ENCODE measurements at places on chromosomes 3 and 15.

- DNase-seq: no peak
Measured at GRCh38 chr15:73336756-73337155, 32.0 kb downstream of the HCN4 start.

- DNase-seq: no peak
Measured at GRCh38 chr3:156483426-156483825, 71.5 kb downstream of the SSR3 start.

DNA sequence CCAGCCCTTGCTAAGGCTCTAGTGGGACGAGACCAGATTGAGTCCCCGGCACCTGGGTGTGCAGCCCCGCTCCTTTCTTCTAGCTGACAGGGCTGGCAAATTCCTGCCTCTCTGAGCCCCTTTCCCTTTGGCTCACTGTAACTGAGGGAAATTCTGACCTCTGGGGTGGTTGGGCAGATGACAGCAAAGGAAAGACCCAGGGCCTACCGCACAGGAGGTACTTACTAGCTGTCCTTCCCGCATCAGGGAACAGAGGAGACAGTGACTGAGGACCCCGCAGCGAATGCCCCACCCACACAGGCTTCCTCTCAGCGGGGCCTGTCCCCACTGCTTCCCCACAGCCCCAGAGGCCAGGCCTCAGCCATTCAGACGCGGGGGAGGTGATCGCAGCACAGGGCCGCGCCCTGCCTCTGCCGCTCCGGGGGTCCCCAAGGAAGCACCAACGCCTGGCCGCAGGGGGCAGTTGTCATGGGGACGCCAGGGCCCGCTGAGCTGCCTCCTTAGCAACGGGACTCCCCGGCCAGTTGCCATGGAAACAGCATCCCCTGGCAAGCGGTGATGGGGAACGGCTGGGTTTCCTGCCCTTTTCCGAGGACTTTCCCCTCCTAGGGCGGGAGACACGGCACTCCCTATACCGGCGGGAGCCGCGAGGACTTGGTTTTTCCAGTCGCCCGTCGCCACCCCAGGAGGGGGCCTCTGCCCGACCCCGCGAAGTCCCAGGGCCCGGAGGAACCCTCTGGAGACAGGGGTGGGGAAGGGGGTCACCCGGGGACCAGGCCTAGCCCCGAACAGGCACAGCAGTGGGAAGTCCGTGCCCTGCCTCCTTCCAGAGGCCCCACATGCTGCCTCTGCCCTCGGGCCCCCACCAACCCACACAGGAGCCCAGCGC, 50.1 kb downstream of the HCN4 start:
- no peak for DNase-seq

GRCh38 chr3:160478338-160478737, 28.8 kb upstream of the TRIM59 start:
- no peak for DNase-seq

- DNase-seq: no peak
Measured at GRCh38 chr3:52247409-52248164, 2.0 kb downstream of the PPM1M start.

DNA sequence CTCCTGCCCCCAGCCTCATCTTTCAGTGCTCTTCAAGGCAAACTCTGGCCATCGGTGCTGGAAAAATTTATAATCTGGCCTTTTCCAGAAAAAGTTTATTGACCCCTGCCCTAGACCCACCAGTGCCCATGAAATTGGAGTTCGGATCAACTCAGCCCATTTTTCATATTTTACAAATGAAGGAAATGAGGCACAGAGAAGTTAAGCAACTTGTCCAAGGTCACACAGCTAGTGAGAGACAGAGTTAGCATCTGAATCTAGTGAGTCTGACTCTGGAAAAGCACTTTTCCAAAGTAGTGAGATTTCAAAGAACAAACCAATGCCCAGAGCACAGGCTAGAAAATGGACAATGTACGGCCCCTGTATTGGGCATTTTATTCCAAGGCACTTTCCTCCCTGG, 69.4 kb upstream of the TLE3 start:
- DNase-seq: no peak

DNA sequence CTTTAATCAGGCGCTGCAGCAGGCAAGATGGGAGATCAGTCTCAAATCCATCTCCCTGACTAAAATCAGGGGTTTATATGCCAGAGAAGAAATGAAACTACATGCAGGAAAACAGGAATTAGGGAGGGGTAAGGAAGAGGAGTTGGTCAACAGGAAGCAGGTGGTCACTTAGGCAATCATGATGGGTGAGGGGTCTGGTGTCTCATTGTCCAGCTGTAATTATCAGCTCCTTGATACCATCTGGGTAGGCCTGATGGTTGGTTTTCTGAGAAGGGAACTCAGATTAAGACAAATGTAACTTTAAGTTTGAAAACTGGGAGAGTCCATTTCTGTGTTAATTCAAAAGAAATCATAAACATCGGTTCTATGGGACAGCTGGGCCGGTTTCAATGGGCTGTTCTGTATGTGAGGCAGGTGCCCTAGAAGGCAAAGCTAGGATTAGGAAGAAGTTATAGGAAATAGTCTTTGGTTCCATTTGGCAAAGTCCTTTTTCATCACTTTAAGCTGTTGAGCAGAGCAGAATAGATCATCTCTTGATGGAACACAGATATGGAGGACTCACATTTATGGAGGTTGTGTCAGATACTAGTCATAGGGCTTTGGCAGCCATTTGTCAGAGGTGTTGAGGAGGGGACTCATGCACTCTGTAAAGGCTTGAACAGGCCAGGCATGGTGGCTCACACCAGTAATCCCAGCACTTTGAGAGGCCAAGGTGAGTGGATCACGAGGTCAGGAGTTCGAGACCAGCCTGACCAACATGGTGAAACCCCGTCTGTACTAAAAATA, 149.4 kb downstream of the VGLL4 start:
- no peak for DNase-seq

- no peak for DNase-seq
Measured at GRCh38 chr3:119659606-119660291, 640 bp downstream of the POPDC2 start.

DNA sequence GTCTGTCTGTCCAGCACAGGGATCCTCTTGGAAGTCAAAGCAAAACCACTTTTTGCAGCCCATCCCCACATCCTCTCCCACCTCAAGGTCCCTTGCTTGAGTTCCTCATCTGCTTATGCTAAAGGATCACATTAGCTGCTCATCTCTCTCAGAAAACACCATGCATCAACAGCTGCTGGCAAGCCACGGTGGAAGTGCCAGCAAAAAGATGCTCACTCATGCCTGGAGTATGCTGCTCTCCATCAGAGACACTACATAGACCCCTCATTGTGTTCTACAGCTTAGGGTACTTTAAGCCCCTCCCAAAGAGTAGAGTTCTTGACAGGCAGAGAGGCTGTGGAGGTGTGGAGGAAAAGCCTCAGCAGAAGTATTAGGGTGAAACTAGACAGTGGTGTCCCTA, 94.6 kb upstream of the COL8A1 start:
- DNase-seq: no peak

DNA sequence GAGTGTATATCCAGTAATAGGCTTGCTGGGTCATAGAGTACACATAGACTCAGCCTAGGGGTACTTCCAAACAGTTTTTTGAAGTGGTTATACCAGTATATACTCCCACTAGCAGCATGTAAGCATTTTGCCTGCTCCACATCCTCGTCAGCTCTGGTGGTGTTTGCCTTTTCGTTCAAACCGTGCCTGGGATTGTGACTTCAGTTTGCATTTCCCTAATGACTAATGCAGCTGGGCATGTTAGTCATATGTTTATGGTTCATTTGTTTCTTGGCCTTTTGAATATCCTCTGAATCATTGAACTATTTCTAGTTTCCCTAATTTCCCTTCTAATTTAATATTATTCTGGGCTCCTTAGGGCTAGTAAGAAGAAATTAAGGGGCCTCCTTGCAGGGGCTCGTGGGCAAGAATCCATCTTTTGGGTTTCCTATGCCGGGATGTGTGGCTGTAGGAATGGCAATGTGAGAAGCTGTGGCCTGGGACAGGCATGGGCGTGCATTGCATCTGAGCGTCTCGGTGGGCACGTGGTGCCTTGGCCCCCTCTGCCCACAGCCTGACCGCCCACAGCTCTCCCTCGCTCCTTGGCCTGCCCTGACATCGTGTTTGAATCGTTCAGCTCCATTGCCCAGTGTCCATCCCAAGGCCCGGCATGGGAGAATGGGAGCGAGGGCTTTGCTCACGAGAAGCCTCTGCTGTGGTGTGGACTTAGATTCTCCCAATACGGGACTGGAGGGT, 26.4 kb downstream of the FAH start:
- no peak for DNase-seq

DNA sequence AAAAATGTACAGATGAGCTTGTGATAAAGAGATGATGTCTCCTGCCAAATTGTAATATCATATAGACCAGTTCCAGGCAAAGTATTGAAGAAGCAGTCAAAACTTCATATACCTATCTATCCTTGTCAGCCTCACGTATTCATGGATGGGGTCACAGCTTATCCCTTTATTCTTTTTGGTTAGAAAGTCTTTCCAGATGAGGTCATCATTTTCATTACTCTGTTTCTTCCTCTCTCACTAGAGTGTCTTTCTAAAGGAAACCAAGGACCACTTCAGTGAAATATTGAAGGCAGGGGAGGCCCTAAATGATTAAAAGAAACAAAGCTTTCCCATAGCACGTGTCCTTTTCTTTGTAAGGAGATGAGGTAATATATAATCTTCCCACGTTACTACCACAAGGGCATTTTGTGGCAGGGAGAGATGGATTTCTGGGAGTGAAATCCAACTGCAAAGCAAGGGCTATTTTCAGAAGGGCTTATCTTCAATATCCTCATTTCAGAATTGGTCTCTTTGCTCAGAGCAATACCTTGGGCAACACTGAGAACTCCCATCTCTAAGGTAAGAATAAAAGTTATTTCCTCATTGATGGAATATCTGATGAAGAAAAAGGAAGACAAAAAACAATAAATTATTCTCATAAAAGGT, 260.2 kb downstream of the TIGIT start:
- no peak for DNase-seq

DNA sequence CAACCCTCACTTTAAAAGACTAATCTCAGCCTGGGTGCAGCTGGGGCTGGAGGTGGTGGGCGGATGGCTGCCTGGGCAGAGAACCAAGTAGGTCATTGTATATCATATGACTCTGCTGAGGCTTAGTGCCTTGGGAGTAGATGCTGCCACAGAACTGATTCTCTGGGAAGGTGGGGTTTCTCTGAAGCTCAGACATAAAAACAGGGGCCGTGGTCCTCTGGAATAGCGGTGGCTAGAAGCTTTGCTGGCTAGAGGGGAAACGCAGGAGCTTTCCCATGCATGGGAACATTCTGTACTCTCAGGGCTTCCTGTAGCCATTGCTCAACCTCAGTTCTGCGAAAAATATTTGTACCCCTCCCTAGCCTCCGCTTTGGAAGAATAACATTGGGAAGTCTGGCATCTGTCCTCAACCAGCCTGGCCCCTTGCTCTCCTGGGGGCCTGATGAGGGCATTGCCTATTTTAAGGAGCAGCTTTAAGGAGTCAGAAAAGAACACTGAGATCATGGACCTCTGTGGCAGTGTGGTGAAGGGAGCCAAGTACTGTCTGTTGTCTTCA, 14.7 kb downstream of the TIMP4 start:
- DNase-seq: no peak

GRCh38 chr3:103614719-103615118, 1179.9 kb downstream of the ZPLD1 start:
- DNase-seq: no peak

GRCh38 chr3:60953351-60953750, 297.9 kb downstream of the FHIT start:
- DNase-seq: no peak

DNA sequence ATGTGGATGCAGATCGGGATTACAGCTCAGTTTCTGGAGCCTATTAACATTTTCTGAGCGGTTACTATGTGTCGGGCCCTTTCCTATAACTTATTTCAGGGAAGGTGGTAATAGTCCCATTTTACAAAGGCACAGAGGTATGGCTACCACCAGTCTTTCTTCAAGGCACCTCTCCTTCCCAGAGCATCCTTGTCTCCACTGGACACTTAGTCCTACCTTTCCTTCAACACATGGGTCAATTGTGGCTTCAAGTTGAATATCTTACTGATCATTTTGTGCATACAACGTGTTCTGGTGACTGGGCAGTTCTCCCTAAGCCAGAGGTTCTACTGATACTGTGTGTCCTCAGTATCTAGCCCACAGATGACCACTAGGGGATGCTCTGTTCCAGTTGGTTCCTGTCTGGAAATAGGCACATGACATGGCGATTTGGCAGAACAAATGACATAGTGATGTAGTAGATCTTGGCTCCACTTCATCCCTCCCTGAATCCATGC, 60.7 kb upstream of the CMTM8 start:
- no peak for DNase-seq

- DNase-seq: no peak
Measured at GRCh38 chr3:29409409-29409808, 128.5 kb downstream of the RBMS3 start.

- no peak for DNase-seq
Measured at GRCh38 chr3:198079771-198080520, 119.9 kb downstream of the LMLN start.

DNA sequence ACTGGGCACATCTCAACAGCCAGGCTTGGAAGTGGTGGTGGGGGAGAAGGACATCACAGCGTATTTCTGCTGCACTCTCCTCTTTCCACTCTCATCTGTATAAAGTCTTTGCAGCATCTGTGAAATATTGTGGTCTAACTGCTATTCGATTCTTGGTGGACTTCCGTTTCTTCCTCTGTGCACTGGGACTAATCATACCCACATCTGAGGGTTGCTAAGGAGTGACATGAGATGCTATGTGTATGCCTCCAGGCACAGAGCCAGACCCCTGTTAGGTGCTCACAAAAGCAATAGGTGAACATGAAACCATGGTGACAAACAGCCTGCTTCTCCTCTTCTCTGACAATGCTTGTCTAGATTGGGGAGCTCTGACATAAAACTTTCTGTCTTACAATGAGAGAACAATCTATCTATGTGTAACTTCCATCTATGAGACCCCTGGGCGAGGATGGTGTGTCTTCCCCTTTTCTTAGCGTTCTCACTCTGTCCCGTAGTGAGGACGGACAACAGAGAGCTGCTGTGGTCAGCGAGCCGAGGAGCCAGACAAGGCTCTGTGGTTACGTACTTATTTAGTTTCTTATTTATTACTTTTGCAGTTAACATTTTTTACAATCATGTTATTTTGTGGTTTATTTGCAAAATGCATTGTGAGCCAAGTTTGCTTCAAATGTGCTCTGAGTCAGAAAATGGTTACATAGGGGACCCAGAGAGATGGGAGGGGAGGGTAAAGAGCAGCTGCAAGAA, 196.7 kb upstream of the TPRG1 start:
- DNase-seq: no peak

DNA sequence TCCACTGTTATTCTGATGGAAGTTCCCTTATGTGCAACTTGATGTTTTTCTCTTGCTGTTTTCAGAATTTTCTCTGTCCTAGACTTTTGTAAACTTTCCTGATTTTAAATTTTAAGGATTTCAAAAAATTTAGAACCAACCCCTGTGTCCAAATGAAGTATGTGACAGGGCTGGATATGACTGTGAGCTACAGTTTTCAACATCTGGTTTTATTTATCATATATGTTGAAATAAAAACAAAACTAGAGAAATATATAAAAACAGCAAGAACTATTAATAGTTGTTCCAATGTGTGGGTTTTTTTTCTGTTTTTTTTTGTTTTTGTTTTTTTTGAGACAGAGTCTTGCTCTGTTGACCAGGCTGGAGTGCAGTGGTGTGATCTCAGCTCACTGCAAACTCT, 47.4 kb upstream of the PSMD6 start:
- no peak for DNase-seq

GRCh38 chr15:82183121-82184031, 79.2 kb downstream of the EFL1 start:
- DNase-seq: no peak

Measured in activated T-cell treated with anti-CD3 and anti-CD28 coated beads for 1 hour (primary cell).